NK-92 treated with Interleukin-12 subunit alpha and Interleukin-12 subunit beta, amount 100 ng/mL, for 24 hours (cell line): ENCODE measurements at places on chromosomes 16 and 17.
A peak's percentile ranks its signal among the peaks of the same experiment; 100 is the strongest.

DNA sequence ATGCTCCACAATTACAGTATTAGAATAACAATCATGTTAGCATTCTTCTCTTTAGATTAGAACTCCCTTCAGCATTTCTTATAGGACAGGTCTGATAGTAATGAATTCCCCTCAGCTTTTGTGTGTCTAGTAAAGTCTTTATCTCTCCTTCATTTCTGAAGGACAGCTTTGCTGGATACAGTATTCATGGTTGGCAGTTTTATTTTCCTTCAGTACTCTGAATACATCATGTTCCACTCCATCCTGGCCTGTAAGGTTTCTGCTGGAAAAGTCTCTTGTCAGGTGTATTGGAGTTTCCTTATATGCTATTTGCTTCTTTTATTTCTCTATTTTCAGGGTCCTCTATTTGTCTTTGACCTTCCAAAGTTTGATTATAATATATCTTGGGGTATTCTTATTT, 4.0 kb upstream of the ABCA10 start:
- no peak for DNase-seq

DNA sequence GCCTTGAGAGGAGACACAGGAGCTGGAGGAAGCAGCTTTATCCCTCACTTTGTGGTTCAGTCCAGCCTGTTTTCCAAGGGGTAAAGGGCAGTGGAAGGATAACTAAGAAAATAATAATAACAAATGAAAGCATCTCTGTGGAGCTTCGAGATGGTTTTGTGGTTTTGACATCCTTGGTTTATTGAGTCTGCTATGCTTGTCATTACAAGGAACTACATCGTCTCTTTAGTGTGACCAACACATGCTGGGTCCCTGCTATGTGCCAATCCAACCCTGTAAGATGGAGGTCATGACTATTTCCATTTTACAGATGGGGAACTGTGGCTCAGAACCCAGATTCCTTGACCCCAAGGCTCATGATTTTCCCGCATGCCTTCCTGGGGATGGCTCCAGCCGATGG, 124.8 kb downstream of the MRM1 start:
- no peak for DNase-seq

- DNase-seq: no peak
These were observed 105.8 kb upstream of the CDH5 start for GRCh38 chr16:66260522-66261254.

GRCh38 chr17:75088465-75089417, 987 bp downstream of the SLC16A5 start:
- no peak for DNase-seq

DNA sequence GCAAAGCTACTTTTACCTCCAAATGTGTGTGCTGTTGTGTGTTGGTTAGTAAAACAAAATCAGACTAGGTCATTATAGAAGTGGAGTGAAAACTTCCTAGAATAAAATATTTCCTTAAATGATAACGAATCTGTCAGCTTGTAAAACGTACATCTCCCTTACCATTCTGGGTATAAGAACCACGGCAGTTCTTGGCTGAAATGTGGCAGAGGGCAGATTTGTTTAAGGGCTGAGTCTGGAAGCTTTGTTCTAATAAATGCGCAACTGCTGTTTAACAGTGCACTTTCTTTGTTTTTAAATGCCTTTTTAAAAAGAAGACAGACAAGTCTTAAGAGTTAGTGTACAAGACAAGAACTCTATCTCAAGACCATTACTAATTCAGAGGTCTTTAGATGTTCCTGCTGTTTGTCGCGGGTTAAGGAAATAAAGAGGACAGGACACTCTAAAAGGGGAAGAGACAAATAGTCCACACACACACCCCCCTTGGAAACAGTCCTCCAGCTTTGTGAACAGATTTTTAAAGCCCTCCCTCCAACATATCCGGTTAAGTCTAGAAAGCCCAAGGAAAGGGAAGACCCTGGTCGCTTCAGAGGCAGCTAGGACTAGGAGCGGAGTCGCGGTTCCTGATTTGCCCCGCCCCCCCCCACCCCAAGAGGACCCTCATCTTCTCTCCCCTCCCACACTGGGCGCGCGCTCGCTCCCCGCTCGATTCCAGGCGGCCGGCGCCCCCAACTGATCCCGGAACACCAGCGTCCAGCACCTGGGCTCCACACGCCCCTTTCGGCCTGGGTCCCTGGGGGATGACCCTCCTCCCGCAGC, 658 bp downstream of the SYNRG start:
- peak; percentile 43 for DNase-seq

- no peak for DNase-seq
These were observed 8.8 kb downstream of the BPTF start for GRCh38 chr17:67833946-67834631.

GRCh38 chr17:18039535-18040260, 490 bp downstream of the GID4 start:
- no peak for DNase-seq

DNA sequence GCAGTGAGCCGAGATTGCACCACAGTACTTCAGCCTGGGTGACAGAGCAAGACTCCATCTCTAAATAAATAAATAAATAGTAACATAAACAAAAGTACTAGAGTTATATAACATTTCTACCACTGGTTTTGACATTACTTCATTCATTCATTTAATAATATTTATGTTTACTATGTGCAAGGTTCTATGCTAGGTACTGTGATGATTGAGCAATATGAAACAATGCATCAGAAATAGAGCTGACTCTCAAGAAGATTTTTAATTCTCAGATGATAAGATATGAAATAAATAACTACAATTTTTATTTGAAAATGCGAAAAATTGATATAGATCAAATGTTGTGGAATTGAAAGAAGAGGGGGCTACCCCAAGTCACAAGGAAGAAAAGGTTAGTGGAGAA, 8.9 kb upstream of the MED13 start:
- no peak for DNase-seq

DNA sequence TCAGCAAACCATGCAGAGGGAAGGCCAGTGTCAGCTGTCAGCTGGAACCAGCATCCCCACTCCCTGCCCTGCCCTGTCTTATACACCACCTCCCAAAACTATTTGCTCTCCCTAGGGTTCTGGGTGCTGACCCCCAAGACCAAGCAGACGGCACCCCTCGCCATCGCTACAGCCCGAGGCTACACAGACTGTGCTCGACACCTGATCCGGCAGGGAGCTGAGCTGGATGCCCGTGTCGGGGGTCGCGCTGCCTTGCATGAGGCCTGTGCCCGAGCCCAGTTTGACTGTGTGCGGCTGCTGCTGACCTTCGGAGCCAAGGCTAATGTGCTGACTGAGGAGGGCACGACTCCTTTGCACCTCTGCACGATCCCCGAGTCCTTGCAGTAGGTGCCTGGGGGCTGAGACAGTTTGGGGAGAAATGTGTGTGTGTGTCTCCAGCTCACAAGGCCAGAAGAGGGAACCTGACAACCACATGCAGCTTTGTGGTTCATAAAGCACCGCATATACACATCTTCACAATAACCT, 1.5 kb downstream of the ASB16 start:
- no peak for DNase-seq

GRCh38 chr16:22098405-22099255, 6.3 kb downstream of the VWA3A start:
- DNase-seq: no peak

- DNase-seq: no peak
These were observed 23.3 kb upstream of the NOG start for GRCh38 chr17:56570199-56570598.

DNA sequence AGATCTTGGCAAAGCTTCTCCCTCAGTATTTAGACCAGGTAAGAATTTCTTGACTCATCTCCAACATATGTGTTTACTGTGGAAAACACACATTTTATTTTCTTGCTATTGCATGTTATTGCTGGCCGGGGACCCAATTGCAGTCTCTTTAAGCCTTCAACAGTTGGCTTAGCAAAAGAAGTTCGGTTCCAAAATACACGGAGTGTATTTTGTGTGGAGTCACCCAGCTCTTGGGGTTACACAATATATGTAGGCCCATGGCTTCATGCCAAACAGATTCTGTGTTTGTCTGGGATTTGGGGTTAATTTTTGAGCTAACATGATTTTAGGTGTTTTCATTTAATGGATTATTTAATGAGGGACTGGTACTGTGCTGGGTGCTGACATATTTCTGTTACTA, 4.0 kb downstream of the ALDH3A2 start:
- no peak for DNase-seq

- DNase-seq: no peak
These were observed 166.8 kb downstream of the MAP2K6 start for GRCh38 chr17:69581061-69581961.

GRCh38 chr17:57895382-57896060, 45.7 kb upstream of the MRPS23 start:
- no peak for DNase-seq

- no peak for DNase-seq
These were observed 104.6 kb upstream of the GPR139 start for GRCh38 chr16:20178297-20178696.

DNA sequence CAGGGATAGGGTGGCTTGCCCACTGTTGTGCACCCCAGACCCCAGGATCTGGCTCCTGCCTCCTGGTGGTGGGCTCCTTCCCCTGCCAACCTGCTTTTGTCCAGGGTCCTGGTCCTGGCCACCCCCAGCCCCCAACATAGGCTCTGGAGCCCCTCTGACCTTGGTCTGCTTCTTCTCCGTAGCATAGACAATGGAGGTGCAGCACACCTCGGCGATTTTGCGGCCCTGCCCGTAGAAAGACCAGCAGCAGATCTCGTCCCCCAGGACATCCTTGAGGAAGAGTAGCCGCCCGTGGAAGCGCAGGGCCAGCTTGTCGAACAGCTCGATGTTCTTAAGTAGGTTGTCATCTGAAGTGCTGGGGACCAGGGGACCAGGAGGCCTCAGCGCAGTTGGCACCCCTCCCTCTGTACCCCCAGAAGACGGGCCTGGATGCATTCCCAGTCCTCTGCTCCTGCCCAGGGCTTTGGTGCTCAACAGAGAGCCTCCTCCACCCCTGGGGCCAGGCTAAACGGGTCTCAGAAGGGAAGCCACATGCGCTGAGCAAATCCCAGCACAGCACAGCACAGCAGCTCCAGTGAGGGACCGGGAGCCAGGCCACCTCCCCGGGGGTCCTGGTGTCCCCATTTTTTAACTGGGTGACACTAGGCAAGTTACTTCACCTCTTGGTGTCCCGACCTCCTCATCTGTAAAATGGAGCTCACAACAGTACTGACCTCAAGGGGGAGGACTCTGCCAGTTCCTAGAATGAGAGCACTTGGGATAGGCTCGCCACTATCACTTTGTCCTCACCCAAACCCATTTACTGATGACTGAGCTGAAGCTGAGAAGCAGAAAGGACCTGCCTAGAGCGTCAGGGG, 10.8 kb downstream of the ASPHD1 start:
- no peak for DNase-seq

DNA sequence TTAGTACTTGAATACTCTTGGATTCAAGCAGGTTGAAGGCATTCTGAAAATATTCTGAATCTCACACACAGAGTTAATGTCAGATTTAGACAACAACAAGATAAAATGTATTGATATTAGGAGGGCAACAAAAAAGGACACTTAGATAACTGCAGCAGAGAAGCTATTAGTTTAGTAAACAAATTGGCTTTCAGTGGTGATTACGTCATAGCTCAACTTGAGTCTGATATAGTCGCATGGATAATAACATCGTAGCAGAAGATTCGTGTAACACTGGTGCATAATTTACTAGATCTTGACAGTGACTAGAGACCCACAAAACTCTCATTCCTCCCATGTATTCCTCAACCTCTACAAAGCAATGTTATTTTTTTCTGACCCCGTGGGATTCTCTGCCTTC, 268.3 kb downstream of the KCNJ2 start:
- DNase-seq: no peak
